ENCODE measurements at places on chromosomes 5 and 9.

DNA sequence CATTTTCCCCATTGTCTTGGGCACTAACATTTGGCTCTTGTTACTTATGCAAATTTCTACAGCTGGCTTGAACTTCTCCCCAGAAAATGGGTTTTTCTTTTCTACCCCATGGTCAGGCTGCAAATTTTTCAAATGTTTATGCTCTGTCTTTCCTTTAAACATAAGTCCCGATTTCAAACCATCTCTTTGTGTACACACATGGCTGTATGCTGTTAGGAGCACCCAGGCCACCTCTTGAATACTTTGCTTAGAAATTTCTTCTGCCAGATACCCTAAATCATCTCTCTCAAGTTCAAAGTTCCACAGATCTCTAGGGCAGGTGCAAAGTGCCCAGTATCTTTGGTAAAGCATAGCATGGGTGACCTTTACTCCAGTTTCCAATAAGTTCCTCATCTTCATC is 45.6 kb downstream of the NLN start:
- no peak for DNase-seq

GRCh38 chr9:14395317-14396082 is 81.6 kb upstream of the NFIB start:
- no peak for DNase-seq

GRCh38 chr9:74935008-74935407 is 17.7 kb downstream of the C9orf40 start:
- no peak for DNase-seq

DNA sequence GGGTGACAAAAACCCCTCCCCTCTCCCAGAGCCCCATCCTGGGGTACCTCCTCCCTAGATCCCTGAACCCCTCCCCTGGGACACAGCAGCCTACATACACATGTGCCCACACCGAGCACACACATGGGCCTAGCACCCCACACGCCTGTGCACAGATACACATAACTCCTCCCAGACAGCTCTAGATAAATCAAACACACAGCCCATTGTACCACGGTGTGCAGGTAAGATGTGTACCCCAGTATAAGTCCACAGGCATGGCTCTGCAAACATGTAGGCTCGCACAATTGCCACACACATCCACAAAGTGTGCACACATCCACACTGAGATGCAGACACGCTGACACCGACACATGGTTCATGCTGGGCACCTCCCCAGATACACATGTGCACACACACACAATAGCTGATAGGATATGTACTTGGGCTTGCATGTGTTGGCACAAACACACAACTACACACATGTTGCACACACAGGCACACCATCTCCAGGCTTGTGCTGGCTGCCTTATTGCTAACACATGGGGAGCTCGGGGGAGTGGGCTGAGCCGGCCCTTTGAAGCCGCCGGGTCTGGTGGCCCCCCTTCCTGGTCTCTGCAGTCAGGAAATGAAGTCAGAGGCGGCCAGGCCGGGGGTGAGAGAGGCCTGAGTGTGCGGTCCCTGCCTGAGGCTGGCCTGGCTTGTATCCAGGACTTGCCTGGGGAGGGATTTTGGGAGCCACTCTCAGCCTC is 30.2 kb downstream of the GOLGA2 start:
- no peak for DNase-seq

DNA sequence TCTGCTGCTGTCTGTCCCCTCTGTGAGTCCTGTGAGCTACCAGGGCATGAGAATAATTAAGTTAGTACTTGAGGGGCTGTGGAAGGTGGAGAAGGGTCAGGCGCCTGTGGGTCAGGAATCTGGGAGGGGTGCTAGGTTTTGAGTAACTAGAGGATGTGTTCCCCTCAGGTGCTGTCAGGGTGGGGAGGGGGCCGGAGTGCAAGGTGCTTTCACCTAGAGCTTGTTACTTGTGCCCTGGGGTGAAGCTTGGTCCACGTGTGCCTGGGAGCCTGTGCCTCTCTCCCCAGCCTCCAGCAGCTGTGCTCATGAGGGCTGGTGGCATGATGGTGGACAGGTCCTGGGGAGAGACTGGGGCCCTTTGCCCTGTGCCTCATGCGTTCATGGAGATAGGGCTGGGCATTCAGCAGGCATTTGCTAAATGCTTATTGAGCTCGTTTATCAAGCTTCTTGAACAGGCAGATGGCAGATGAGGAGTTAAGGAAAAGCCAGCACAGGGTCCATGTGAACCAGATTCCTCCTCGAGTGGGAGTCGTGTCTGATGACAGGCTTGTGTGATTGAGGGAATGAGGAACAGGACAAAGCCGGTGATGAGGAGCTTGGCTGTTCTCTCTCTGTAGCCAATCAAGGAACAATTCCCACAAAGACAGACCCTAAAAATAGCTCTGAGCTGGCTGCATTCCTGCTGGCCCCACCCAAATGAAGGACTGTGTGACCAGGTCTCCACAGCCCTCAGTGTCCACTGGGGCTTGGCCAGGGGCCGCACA is 40.9 kb downstream of the CACNA1B start:
- DNase-seq: no peak

- DNase-seq: no peak
Measured at GRCh38 chr5:90557871-90558270, 726 bp upstream of the ADGRV1 start.

- no peak for DNase-seq
Measured at GRCh38 chr5:61412361-61412760, 80.3 kb downstream of the ZSWIM6 start.

DNA sequence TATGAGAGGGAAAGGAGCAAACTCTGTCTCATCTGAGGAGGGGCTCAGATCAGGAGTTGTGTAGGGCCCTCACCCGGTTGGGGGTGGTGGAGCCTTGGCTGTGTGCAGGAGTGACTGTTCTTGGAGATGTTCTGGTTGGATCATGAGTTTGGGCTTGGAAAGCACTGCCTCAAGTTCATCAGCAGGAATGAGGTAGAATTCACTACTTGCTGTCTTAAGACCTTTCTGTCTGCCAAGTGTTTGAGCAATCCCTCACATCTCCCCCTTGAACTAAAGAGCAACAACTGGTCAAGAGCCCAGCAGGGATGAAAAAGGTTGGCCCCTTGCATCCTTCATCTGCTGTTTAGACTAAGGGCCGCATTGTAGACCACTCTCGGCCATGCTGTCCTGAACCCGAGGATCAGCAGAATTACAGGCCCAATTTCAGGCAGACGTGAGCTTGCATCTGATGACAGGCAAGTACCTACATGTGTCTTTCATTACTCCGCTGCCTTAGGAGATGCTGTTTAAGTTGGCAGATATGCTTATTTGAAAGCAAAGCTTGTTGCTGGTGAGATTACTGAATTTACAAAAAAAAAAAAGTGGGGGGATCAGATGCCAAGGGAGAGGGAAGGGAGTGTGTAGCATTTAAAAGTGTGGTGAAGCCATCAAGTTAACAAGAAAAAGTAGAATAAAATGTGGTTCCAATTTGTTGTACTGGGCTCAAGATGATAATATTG is 36.4 kb downstream of the PIK3R1 start:
- no peak for DNase-seq

DNA sequence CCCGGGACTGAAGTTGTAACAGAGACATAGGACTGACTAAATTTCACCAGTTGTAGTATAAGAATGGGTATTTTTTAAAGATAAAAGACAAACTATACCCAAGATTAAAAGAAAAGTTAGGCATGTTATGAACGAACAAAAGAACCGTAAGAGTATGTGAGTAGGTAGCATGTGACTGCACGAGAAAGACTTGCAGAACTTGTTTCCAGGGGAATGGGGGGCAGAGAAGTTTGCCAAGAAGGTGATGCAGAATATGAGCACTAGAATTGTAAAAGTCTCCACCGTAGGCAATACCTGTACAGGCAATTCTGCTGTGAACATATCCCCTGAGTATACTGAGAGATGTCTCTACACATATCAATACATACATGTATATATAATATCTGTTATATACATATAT is 614.7 kb downstream of the PRELID2 start:
- DNase-seq: no peak

GRCh38 chr5:67816456-67816855 is 399.1 kb upstream of the PIK3R1 start:
- no peak for DNase-seq

GRCh38 chr9:21728781-21729180 is 73.7 kb upstream of the MTAP start:
- DNase-seq: no peak

GRCh38 chr5:158079097-158079496 is 220.2 kb upstream of the CLINT1 start:
- DNase-seq: no peak

DNA sequence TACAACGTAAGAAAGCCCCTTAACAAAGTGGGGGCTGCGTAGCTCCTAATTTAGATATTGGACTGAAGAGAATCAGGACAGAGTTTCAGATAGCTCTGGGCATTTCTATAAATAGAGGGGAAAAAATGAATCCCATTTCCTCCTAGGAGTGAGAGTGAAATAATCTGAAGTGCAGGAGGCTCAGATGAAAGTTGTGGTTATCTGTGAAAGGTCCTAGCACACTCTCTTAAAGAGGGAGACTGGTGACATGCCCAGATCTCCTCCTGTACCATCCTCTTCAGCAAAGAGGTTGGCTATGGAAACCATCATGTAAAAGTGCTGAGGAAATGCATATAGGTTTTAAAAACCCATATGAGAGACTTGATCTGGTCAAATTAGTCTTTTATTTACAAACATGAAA is 143.4 kb downstream of the GABRB2 start:
- no peak for DNase-seq

DNA sequence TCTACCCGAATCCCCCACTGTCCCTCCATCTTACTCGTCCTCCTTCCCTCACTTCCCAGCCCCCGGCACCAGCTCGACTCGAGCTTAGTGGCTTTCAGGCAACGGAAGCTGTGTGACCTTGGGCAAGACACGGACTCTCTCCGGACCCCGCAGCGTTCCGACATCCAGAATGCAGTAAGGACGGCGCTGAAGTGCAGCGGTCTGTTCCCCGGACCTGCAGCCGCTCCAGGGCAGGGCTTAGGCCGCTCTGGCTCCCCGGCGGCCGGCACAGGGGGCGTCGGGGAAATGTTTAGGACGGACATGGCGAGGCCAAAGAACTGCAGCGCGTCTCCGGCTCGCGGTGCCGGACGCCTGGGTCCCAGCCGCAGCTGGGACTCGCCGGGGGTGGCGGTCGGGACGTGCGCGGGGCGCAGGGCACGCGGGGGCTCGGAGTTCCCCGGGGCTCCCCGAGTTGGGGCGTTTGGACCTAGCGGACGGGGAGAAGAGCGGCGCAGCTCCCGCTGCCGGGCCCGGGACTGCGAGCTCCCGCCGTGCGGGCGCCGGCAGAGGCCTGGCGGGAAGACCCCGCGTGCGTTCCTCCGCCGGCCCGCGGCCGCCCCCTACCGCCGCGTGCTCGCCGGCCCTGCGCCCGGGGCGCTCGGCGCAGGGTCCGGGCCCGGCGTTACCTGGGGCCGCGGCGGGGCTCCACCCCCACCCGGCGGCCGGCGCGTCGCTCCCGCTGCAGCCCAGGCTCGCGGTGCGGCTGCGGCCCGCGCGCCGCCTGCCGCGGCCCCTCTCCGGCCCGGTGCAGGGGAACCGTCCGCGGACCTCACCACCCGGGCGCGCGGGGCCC is 5.6 kb upstream of the RNF44 start:
- no peak for DNase-seq

- DNase-seq: no peak
Measured at GRCh38 chr9:89993678-89994630, 389.1 kb downstream of the GADD45G start.

GRCh38 chr5:166906991-166907713 is 1384.3 kb upstream of the WWC1 start:
- DNase-seq: no peak

DNA sequence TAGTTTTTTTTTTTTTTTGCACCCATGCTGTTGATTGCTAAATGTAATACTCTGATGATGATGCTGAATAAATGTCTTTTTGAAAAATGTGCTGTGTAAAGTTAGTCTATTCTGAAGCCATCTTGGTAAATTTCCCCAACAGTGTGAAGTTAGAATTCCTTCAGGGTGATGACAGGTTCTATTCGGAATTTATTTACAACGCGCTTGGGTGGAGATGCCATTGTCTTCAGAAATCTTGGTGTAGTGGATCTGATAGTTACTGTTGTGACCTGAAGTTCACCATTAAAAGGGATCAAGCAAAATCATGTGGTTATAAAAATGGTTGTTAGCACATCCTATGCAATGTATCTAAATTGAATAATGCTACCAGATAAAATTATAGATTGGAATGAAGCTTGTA is 36.3 kb upstream of the DMRT1 start:
- DNase-seq: no peak

- DNase-seq: no peak
Measured at GRCh38 chr5:80804332-80804731, 149.5 kb upstream of the DHFR start.
